HEK293T (cell line): ENCODE measurements at places on chromosomes 2 and 18.

GRCh38 chr2:60297296-60298005 is 256.0 kb downstream of the BCL11A start:
- DNase-seq = no peak

DNA sequence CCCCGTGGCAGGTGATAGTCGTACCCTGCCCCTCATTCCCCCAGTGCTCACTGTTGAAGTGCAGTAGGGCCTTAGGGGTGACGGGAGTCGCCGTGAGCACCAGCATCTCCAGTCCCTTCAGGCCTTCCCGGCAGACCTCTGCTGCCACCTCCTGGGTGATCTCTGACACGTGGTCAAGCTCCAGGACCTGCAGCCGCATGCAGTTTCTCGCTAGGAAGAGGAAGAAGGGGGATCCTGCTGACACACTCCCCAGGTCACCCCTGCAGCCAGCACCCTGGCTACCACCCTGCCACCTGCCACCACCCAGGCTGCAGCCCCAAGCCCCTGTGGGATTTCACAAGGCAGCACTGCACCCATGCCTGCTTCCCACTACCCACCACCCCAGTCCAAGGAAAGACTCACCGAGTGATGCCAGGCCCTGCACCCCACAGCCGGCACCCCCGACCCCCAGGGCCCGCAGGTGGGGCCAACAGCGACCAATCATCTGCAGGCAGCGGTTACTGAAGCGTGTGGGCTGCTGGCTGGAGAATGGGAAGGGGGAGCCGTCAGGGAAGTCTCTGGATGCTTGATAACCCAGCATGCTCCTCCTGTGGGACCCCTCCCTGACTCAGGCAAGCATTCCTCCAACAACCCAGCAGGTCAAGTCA is 23.8 kb downstream of the FBXO41 start:
- DNase-seq = peak; percentile 75

GRCh38 chr2:44119878-44120277 is 48.8 kb upstream of the PPM1B start:
- no peak for DNase-seq

- peak; percentile 26 for DNase-seq
Measured at GRCh38 chr2:167293943-167294775, 405.9 kb downstream of the XIRP2 start.

DNA sequence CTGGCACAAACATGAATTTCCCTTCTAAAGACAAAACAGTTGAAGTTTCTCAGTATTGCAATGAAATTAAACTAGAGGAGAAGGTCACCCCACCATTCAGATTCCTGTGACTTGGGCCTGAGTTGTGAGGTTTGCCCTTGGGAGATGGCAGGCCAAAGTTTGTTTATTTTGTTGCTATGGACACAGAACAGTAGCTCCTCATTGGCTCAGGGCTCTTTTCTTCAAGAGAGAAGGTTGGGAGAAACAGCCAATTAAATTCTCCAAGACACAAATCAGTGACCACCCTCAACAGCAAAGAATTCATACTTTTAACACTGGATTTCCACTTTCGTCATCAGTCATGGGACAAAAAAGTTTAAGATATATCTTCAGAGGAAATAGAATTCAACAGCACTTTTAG is at the start of gene FLACC1:
TSS of gene FLACC1 (minus strand) at position 125 of the 400 bp plus-strand sequence. CDS start 5,941 bp downstream, outside the sequence.
- DNase-seq = peak; percentile 46

DNA sequence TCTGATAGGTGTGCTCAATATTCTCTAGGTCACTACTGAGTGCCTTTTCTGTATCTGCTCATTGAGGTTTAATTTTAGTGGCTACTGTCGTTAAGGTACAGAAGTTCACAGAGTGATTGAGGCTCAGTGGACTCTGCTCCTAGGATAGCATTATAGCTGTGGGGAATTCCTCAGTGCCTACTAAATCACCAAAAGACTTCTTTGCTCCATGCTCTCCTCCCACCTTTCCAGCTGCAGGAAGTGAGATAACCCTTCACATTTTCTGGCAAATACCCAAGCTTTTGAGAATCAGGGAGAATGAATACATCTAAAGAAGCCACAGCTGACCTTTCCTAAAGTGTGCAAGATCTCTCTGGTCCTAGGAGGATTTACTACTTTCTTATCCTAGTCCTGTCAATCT is 95.2 kb upstream of the FSIP2 start:
- DNase-seq = no peak

GRCh38 chr2:60313470-60314172 is 239.8 kb downstream of the BCL11A start:
- no peak for DNase-seq

DNA sequence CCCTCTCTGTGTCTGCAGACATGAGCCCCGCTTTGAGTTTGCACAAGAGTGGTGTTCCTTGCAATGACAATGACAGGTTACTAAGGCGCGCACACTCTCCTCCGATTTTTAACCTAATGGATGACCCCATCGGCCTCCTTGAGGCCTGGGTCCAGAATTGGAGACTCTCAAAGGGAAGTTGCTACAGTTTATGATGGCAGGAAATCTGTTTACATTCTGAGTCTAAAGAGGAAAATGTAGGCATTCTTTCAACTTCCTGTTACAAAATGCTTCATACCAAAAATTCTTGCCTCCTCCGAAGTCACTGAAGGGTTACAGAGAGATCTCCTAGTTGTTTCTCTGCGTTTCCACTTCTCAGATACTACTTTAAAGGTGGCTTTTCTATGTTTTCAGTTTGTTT is 225.3 kb upstream of the AGAP1 start:
- DNase-seq = no peak

GRCh38 chr18:4146797-4147196 is 308.3 kb downstream of the DLGAP1 start:
- no peak for DNase-seq

- no peak for DNase-seq
Measured at GRCh38 chr2:122905431-122905830, 1119.7 kb upstream of the CNTNAP5 start.

DNA sequence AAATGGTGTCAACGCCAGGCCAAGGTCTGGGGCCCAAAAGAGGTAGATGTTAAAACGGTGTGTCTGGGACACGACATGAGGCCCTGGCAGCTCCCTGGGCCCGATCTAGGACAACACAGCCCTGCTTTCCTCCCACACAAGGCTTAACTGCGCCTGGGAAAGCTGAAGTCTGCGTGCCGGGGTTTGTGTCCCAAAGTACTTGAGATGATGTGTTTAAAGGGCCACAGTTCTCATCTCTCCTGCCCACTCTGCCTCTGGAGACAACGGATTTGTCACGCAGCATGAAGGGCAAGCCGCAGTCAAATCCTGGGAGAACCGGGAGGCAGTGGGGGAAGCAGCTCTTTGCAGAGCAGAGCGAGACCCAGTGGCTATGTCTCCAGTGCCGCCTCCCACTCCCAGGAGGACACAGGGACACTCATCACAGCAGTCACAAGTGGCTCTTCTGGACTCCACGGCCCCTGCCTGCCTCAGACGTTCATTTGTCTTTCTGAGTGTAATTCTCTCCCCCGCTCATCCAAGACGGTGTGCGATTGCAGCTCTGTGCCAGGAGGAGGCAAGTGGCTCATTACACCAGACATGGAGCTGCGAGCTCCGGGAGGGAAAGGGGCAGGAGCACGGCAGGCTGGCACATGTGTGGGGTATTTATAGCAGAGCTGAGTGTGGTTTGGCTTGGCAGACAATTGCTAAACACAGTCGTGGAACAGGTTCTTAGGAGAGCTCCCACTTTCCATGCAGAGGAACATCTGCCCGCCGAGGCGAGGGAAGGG is 57.7 kb upstream of the SEMA4C start:
- DNase-seq = no peak

DNA sequence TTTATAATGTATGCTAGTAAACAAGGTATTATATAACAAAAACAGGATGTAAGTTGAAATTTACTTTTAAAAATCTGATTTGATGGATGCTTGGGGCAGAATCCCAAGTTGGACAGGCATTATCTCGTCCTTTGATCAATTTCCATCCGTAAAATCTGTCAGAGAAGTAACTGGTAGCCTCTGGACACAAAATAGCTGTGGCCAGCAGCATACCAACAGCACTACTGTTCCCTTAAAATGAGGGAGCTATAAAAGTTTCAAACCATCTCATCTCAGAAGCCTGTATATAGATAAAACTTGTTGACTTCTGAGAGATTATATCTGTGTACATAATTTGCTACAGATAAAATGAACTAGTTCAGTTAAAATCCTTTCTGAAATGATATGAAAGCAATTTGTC is 14.7 kb upstream of the METAP1D start:
- no peak for DNase-seq

GRCh38 chr2:110103061-110103961 is 12.3 kb downstream of the MALL start:
- DNase-seq = no peak

DNA sequence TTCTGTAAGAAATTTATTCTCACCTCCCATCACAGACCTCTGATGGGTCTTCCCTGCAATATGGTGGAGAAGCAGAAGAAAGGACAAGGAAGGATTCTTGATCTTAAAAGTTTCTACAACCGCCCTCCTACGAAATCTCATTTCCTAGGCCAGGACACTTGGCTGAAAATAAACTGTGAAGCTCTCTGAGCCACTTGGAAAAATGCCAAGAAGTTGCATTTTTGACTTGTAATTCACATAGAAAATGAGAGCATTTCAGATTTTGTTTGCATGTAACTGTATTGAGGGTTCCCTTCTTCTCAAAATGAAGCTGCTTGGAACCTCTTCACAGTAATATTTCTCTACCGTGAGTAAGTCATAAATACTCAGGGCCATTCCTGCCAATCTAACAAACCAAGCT is 458.3 kb upstream of the SLC14A2 start:
- DNase-seq = no peak

GRCh38 chr2:43131051-43131889 is 95.1 kb downstream of the ZFP36L2 start:
- DNase-seq = peak; percentile 40

- no peak for DNase-seq
Measured at GRCh38 chr2:121831841-121832240, 76.4 kb downstream of the TSN start.

DNA sequence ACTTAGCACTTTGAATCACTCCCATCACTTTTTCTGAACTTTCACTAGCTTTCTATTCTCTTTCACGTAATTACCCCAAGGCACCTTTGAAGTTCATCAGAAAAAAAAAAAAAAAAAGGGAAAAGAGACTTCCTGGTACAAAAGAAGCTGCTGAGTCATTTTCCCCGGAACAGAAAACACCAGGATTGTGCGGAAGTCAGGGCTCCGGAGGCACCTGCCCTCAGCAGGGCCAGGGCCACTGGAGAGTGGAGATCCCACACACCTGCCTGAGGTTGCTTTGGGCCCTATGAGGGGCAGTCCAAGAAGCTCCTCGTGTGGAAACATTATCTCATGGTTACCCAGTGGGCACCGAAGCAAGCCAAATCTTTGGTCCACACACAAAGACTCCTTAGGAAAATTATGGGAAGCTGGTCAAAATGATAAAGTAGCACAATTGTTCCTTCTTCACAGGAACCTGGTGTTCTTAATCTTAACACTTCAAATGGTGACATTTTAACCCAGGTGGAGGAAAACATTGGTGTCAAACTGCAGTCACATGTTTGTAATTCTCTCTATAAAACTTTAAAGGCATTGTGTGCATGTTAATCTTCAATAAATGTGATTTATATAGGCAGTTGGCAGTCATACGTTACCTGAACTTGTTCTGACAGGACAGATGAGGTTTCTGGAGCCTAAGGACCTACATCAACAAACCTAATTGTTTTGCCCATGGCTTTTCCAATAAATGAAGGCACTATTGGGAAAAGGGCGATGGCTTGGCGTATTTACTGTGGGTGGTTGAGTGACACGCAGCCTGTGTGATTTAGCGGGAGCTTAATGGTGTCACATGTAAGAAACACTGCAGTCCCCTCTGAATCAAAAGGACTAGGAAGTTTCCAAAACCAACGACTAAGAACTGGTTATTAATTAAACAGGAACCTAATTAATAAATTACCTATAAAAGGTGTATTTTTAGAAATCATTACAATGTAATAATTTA is 23.4 kb upstream of the FAM110C start:
- DNase-seq = no peak

DNA sequence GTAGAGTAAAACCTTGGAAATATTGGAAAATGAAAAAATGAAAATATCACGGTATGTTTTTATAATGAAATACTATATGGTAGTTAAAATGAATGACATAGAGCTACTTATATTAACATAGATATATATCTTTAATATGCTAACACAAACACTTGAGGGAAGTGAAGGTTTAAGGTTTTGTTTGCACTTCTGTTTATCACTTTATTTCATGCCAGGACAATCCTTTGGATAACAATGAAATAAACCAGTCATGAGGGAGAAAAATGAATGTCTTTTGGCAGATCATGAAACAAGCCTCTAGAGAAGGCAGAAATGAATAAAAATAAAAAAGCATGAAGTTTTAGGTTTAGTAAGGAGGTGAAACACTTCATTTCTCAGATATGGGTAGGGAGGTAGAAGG is 89.9 kb downstream of the BAZ2B start:
- DNase-seq = no peak

- no peak for DNase-seq
Measured at GRCh38 chr18:1062588-1062987, 157.9 kb downstream of the ADCYAP1 start.

DNA sequence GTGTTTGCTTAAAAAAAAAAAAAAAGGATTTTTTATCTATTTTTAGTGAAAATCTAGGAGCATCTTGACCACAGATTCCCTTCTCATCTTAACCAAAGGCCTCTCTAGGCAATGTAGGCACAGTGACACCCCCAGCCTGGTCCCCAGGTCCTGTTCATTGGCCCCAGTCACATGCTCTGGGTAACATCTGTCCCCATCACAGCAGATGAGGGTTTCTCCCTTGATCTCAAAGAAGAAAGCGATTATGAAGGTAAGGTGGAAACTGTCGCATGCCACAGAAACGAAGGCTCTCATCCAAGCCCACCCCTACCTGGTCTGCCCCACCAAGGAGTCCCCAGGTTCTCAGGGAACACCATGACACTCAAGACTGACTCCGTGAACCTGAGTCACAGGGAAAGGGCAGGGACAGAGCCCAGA is 4.7 kb downstream of the HS6ST1 start:
- DNase-seq = no peak

DNA sequence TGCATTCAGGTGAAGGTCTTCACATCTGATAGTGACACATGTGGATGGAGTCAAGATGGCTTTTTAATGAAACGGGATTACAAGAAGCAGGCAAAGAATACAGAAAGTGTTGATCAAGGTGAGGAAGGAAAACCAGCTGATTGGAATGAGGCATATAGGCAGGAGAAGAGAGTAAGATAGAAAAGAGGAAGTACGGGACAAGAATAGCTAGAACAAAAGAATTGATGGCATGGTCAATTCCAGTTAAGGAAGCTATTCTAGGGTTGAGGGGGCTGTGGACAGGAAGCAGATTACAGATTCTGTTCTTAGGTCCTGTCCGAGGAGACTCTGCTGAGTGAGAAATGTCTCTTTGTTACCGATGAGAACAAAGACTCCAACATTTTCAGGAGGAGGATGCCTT is 13.2 kb upstream of the NCK2 start:
- no peak for DNase-seq

- no peak for DNase-seq
Measured at GRCh38 chr2:153715218-153715850, 156.4 kb upstream of the GALNT13 start.

GRCh38 chr2:149596471-149596870 is 8.9 kb upstream of the MMADHC start:
- DNase-seq = no peak

GRCh38 chr2:169042856-169043255 is 11.7 kb upstream of the ABCB11 start:
- no peak for DNase-seq
